ENCODE measurements at places on chromosomes 11 and 22. TPM values are rescaled to one million over a fixed set of nuclear protein-coding genes. Genes with fewer than 3 reads are reported as not detected.

The KRTAP5-2 gene
- not detected for total RNA-seq

GRCh38 chr22:49660321-49660720 lies 167.4 kb downstream of the BRD1 start:
- DNase-seq: no peak

DNA sequence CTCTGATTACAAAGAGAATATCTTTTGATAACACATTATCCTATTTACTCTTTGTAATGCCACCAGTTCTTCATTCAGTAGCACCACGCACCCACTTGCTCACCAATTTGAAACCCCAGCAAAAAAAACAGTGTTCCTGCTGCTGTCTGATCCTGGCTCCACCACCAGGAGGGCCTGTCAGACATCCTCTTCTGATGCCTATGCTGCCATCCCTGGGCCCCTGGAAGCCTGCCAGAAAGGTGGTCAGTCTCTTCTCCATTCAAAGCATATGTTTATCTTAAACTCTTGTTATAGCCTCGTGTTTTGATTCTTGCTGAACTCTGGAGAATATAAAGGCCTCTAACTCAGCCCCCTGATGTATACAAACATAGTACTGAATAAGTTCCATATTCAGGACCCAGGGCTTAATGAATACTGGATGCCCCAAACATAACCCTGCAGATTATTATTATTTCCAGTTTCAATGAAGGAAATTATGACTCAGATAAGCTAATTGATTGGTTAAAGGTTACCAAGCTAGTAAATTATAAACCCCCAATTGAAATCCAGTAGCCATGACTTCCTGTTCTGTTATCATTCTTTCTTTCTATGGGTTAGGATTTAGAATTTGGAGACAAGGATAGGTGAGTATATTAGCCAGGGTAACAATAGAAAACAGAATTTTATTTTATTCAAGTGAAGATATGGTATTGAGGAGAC lies 116.7 kb downstream of the NTM start:
- no peak for DNase-seq

- no peak for DNase-seq
Measured at GRCh38 chr11:7495882-7496551, 10.7 kb downstream of the OLFML1 start.

The CCDC87 gene
- 0.21 TPM for total RNA-seq

The TRPM5 gene
- total RNA-seq: not detected

- DNase-seq: no peak
Measured at GRCh38 chr22:28956506-28956905, 73.1 kb downstream of the ZNRF3 start.

GRCh38 chr11:69114811-69115523 lies 40.8 kb upstream of the SMIM38 start:
- DNase-seq: no peak

The PMM1 gene
- total RNA-seq: 86.2 TPM

GRCh38 chr22:24937114-24937513 lies 9.4 kb downstream of the LHFPL7 start:
- DNase-seq: no peak

- DNase-seq: no peak
Measured at GRCh38 chr22:40957601-40958000, 6.4 kb downstream of the RBX1 start.

- no peak for DNase-seq
Measured at GRCh38 chr11:119365071-119365591, 16.4 kb downstream of the USP2 start.

The RBMXL2 gene
- not detected for total RNA-seq

- no peak for DNase-seq
Measured at GRCh38 chr11:66192181-66192863, 76.1 kb upstream of the RAB1B start.

DNA sequence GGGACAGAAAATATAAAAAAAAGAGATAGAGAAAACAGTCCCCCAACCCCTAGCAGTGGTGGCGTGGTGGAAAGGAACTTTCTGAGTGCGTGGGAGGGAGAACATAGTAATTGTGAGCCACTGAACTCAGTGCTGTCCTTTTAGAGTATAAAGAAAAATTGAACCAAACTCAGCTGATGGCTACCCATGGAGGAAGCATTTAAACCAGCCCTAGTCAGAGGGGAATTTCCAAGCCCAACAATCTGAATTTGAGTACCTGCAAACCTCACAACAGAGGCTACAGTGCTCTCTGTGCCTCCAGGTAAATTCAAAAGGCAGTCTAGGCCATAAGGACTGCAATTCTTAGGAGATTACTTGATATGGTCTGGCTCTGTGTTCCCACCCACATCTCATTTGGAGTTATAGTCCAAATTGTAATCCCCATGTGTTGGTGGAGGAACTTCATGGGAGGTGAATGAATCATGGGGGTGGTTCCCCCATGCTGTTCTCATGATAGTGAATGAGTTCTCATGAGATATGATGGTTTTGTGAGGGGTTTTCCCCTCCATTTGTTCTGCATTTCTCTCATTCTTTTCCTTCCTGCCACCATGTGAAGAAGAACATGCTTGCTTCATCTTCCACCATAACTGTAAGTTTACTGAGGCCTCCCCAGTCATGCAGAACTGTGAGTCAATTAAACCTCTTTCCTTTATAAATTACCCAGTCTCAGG lies 687.8 kb downstream of the FAM181B start:
- DNase-seq: no peak
